Dorsolateral prefrontal cortex (tissue), 122 donors: ENCODE measurements at places on chromosomes 11 and 22. TPM values are rescaled to one million over a fixed set of nuclear protein-coding genes. Genes with fewer than 3 reads are reported as not detected.

DNA sequence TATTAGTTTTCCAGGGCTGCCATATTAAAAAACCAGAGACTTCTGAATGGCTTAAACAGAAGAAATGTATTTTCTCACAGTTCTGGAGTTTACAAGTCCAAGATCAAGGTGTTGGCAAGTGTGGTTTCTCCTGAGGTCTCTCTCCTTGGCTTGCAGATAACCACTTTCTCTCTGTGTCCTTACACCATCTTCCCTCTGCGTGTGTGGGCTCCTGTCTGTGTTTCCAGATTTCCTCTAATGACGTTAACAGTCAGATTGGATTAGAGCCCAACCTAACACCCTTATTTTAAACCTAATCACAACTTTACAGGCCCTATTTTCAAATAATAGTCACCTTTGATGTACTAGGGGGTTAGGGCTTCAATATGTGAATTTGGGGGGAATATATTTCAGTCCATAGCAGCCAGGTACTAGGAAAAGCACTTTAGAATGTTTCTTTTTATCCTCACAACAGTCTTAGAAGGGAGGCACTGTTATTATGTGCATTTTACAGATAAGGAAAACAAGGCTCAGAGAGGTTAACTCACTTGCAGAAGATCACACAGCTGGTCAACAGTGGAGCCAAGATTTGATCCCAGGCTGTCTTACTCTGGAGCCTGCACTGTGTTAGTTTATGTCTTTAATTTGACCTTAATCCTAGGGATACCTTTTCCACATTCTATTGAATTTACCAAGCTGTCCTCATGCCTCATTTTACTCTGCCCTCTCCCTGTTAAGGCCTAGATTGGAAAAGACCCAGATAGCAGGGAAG lies 116.4 kb upstream of the CRYBB3 start:
- DNase-seq, result no peak

- no peak for DNase-seq
Observed at GRCh38 chr11:46342239-46342638, 5.0 kb upstream of the DGKZ start.

DNA sequence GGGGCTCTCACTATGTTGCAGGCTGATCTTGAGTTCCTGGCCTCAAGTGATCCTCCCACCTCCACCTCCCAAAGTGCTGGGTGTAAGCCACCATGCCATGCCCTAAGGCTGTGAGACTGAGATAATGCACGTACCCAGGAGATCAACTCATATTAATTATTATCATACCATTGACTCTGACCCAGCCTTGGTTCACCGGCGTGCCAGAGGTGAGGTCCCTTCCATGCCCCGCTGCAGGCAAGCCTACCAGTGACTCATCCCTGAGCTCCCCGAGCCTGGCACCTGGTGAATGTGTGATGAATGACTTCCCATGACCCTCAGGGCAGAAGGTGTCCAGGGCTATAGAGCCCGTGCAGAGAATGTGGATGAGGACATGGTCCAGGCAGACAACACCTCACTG lies 12.1 kb downstream of the GAL3ST1 start:
- DNase-seq, result no peak

DNA sequence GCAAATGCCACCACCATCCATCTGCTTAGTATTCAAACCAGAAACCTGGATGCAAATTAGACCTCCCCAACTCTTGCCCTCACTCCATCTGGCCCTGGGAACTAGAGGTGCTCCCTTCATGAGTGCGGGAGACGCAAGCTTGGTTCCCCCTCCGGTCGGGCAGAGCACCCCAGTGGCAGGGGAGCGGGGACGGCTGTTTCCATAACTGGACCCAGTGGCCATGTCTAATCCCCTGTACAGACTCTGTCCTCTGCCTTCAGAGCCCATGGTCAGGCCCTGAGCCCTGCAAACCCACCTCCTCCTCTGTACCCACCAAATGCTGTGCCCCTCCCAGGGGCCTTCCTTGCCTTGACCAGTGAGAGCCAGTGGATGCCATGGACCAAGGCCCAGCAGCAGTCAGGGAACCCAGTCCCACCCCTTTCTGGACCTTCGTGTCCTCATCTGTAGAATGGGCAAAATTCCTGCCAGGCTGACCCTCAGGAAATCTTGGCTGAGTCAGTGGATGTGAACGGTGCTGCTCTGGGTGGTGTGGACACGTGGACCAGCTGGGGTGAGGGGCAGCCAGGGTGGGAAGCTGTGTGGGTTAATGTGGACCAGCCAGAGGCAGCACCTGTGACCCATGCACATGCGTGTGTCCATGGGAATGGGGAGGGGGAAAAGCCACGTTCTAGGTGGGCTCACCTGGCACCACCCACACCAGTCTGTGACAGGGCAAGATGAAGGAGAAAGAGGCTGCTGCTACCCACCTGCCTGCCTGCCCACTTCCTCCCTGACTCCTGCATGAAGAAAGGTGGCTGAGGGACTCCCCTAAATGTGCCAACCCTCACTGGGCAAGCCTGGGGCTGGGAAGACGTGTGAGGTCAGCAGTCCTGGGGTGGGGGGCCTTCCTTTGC lies 72.8 kb downstream of the LRRC32 start:
- no peak for DNase-seq

Gene MRGPRX4
- not detected for total RNA-seq

- no peak for DNase-seq
Observed at GRCh38 chr11:116384407-116384806, 388.4 kb downstream of the BUD13 start.

GRCh38 chr11:74699615-74700396 lies 31.4 kb downstream of the CHRDL2 start:
- DNase-seq, result no peak

GRCh38 chr11:80916173-80916798 lies 1475.5 kb upstream of the TENM4 start:
- no peak for DNase-seq

Gene OR5W2
- total RNA-seq, result not detected

Gene OR56A1
- not detected for total RNA-seq

- DNase-seq, result no peak
Observed at GRCh38 chr11:96635655-96636054, 245.8 kb downstream of the JRKL start.

DNA sequence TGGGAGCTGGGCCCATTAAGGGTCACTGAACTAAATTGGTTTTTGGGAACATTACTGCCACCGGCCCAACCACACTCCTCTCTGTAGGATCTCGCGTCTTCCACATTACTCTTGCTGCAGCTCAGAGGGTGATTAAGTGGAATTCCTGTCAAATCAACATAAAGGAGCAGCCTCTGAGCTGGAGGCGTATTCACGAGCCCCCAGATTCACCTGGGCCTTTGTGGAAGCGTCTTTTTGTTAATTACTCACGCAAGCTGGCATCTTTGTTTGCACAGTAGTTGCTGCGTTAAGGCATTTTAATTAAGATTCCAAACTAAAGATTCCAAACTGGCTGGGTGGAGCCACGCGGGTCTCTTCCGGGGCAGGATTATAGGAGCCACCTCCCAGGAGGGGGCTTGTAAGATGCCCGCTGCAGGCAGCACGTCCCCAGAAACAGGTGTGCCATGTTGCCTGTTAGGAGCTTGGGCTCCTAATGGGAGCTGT lies 21.5 kb upstream of the RFPL3 start:
- DNase-seq, result no peak

DNA sequence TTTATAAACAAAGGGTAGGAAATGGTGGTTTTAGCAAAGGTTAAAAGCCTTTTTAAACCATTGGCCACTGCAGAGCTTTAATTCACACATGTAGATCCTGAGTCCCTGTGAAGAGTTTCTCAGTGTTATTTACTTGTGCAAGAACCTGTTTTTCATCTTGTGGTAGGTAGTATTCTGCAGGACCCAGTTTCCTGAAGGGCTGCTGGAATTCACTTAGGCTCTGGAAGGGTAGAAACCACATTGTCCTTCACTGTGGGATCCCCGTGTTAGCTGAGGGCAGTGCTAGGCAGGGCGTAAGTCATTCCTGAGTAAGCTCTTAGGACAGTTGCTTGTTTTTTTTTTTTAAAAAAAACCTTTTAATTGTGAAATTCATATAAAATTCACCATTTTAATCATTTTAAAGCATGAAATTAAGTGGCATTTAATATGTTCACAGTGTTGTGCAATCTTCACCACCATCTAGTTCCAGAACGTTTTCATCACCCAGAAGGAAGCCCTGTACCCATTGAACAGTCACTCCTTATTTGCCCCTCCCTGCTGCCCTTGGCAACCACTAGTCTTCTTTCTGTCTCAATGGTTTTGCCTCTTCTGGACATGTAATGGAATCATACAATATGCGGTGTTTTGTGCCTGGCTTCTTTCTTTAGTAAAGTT lies 77.7 kb downstream of the C22orf31 start:
- no peak for DNase-seq

- DNase-seq, result no peak
Observed at GRCh38 chr11:19467904-19468303, 227.2 kb upstream of the E2F8 start.

DNA sequence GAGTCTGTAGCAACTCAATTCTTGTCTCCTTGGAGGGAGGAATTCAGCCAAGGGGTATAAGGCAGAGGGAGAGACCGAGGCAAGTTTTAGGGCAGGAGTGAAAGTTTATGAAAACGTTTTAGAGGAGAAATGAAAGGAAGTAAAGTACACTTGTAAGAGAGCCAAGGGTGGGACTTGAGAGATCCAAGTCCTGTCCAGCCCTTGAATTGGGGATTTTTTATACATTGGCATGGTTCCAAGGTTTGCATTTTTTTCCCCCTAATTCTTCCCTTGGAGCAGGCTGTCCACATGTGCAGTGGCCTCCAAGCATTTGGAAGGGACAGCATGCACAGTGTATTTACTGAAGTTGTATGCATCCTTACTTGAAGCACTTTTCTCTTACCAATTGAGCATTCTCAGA lies 192.1 kb downstream of the LUZP2 start:
- no peak for DNase-seq

DNA sequence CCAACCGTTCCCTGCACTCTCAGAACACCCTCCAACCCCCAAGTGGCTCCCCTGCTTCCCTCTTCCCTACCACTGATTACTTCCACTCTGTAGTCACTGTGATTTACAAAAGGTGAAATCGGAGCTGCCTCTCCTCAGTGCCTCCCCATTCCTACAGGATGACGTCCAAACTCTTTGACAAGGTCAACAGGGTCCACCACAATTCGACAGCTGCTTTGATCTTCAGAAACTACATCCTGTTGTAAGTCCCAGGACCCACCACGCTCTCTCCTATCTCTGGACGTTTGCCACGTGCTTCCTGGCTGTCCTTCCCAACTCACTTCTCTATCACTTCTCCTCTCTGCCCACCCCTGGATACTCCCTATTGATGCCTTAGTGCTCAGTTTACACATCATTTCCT lies 85.0 kb upstream of the EIF3D start:
- no peak for DNase-seq

DNA sequence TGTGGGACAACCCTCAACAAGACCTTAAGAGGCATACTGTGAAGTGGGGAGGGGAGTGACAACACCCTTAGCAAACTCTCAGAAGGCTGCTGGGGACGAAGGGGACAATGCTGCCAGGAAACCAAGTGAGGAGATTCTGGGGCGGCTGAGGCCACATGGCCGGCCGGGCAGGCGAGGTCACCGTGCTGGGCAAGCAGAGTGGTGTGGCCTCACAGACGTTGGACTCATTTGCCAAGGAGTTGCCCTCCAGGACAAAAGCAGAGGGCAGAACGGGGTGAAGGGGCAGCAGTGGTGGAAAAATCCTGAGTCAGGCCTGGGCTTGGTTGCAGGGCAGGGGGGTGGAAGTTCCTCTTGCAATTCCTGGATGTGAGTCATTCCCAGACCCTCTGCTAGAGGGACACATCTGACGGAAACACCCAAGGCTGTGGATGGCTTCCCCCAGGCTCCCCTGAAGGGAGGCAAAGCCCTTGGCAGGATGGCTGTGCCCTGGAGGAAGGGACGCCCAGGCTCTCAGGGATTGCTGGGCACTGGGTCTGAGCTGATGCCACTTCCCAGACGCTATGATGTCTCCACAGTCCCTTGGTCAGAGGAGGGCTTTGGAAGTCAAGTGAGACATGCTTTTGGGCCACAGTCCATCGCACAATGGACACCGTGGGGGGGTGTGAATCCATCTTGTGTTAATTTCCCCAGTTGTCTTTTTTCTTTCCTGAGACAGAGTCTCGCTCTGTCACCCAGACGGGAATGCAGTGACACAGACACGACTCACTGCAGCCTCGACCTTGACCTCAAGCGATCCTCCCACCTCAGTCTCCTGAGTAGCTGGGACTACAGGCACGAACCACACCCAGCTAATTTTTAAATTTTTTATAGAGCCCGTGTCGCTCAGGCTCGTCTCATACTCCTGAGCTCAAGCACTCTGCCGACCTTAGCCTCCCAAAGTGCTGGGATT lies 16.2 kb upstream of the SHANK3 start:
- DNase-seq, result no peak

- DNase-seq, result no peak
Observed at GRCh38 chr11:48050304-48050703, 69.9 kb downstream of the PTPRJ start.

DNA sequence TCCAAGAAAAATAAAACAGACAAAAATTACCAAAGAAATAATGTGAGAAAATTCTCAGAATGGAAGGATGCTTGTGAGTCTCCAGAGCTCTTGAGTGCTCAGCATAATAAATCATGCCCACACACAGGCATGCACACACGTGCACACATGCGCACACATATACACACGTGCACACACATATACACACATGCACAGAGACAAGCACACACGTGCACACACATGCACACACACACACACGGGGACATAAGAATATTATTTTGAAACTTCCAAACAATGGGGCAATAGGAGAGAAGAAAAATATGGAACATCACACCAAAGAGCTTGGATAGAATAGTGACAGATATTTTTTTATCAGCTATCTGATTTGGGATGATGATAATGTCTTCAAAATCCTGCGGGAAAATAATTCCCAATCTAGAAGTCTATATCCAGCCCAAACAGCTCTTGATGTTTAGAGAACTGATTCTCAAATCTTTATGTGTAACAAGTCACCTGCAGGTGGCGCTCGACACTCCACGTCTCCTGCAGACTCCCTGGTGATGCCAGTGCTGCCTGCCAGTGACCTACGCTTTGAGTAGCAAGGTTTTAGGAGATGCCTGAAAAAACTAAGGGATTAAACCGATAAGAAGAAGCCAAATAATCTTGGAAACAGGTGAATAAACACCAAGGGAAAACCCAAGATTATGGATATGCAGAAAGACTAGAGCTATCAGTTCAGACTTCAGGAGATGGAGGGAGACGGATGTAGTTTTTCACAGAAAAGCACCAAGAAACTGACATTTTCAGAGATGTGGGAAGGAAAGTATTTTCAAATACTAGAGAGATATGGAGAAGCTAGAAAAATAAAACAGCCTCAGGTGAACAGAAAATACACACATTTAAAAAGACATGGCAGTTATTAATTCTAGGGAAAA lies 743.6 kb downstream of the ETS1 start:
- DNase-seq, result peak; percentile 82

Gene POTEH
- not detected for total RNA-seq

Gene FAT3
- total RNA-seq, result 127 TPM

DNA sequence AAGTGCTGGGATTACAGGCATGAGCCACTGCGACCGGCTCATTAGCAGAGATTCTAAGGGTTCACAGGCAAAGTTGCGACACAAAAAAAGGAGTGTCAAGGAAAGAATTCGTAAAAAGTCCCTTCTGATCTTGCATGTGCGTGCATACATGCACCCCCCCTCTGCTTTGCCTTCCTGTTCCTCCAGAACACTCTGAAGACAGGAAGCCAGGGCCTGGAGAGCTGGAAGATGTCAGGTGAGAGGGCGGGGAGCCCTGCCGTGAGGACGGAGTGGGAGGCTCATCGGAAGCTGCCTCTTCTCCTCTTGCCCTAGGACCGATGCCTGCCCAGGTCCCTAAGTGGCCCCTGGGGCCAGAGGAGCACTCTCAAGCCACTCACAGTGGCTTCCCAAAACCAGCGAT lies 89.1 kb downstream of the LARGE1 start:
- no peak for DNase-seq

- DNase-seq, result no peak
Observed at GRCh38 chr22:49008682-49009235, 818.9 kb downstream of the BRD1 start.

Gene DGCR6
- total RNA-seq, result 22.9 TPM

Gene APOL6
- total RNA-seq, result 4.9 TPM

Gene PAX6
- 26.6 TPM for total RNA-seq
